ENCODE measurements at places on chromosomes 1 and 21. TPM values are rescaled to one million over a fixed set of nuclear protein-coding genes. Genes with fewer than 3 reads are reported as not detected.

The PAPPA2 gene
- 2.0 TPM for total RNA-seq

GRCh38 chr1:32773018-32773763, 44.0 kb downstream of the YARS1 start:
- peak; percentile 91 for DNase-seq

- no peak for DNase-seq
Measured at GRCh38 chr1:151885479-151885878, 23.8 kb downstream of the THEM4 start.

The KIF26B gene
- total RNA-seq, result 6.0 TPM

- no peak for DNase-seq
Measured at GRCh38 chr21:34105947-34106541, 32.7 kb downstream of the MRPS6 start.

DNA sequence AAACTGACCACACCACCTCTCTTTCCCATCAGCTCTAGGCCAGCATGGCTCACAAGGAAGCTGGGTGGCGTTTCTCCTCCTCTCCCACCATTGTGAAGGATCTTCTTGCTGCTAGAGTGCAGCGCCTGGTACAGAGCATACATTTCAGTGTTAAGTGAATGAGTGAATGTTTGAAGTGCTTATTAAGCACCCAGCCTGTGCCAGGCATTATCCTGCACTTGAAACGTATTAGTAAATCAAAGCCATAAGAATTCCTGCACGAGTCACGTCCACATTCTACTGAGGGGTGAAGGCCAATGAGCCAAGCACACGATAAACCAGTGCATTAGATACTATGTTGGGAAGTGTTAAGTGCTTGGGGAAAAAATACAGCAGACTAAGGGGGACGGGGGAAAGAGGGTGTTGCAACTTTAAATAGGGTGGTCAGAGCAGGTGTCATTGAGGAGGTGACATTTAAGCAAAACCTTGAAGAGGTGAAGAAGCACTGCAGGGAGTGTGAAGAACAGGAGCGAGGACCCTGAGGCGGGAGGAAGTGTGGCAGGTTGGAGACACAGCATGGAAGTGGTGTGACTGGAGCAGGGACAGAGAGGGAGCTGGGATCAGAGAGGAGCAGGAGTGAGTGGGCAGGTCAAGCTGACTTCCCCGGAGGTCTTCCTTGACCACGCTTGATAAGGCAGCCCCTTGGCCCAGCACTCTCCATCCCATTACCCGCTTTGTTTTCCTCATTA, 48.5 kb upstream of the LRRN2 start:
- DNase-seq, result no peak

- DNase-seq, result peak; percentile 66
Measured at GRCh38 chr21:46052703-46053651, 44.9 kb upstream of the COL6A2 start.

- DNase-seq, result no peak
Measured at GRCh38 chr1:41493117-41493536, 8.6 kb upstream of the EDN2 start.

DNA sequence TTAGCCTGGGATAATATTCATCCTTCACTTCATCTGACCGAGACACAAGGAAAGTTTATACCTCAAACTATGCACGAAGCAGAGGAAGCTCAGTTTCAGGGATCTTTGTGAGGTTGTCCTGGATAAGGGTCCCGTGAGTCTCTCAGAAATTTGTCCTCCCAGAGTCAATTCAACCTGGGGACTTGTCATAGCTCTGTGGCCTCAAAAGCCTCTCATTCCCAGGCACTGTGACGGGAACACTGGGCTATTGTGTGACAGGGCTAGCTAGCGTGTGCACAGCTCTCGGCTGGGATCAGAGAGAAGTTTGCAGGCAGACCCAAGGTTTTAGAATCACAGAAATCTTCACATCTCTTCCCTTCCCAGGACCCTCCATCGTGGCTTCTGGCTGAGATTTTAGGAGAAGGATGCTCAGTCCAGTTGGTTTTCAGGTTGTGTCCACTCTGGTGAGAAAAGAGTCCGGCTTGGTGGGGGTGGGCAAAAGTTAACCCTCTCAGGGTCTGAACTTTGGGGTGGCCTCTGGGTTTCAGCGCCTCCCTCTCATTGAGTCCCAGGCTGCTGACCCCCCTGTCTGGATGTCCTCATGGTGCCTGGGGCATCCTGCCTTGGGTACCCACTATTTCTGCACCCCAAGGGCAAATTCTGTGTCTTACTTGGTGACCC, 20.4 kb upstream of the LBR start:
- no peak for DNase-seq

DNA sequence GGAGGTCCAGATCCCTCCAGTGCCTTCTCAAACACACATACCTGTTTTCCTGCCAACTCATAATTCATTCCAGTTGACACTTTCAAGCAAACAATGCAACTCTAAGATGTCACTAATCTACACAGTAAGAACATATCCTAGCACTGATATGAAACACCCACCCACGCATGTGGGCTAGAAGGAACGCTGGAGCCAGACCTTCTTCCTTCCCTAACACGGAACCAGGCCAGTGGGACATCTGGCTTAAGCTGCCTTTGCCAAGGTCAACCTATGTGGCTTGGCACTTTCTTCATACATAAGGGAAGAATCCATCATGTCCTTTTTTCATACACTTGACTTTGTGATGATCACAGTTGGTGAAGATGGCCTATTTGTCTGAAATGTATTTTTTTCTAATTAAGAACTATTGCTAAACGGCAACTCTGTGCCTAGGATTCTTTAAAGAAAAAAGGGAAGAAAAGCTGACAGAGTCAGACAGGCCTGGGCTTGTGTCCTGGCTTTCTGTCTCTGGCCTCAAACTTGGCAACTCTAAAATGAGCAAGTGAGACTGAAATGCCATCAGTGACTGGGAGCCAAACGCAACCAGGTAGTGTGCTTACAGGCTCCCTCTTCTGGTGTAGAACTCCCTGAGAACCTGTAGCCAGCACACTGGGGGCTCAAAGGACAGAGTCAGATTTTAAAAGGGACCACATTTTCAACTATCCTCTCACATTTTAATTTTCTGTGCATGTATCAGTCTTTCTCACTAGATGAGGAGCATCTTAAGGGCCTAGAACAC, 92.6 kb upstream of the BEND5 start:
- DNase-seq, result no peak

The RPE65 gene
- not detected for total RNA-seq

DNA sequence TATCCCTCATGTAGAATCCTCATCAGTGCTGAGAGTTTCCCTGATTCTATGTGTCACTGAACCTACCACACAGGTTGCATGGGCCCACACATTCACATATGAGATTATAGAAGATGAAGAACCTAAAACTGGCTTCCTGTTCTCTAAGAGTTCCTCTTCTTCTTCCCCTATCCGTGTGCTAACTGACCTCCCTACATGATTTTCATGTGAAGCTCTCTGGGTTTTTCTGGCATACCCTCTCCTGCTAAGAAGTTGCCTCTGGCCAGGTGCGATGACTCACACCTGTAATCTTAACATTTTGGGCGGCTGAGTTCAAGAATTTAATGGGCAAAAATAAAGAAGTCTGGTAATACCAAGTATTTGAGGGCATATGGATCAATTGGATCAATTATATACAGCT, 5.5 kb upstream of the CD244 start:
- no peak for DNase-seq

The TSACC gene
- 8.3 TPM for total RNA-seq

GRCh38 chr1:76607717-76608116, 259.6 kb upstream of the ST6GALNAC5 start:
- no peak for DNase-seq

The EPHX1 gene
- 297 TPM for total RNA-seq

DNA sequence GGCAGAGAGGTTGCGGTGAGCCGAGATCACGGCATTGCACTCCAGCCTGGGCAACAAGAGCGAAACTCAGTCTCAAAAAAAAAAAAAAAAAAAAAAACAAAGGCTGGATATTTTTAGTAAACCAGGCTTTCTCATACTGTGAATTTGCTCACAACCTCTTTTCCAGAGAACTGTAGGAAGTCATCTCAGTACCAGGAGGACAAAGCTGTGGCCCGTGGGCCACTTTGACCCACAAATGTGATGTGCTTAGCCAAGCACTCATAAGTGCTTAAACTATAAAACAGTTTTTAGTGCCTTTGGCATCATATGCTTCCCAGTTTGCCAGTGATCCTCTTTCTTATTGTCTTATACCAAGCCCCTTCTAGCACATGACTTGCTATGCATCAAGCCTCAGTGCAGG, 46.5 kb downstream of the RNF11 start:
- DNase-seq, result no peak

- DNase-seq, result no peak
Measured at GRCh38 chr1:215426101-215426500, 141.0 kb upstream of the KCTD3 start.

- no peak for DNase-seq
Measured at GRCh38 chr1:54371942-54372275, 34.3 kb downstream of the SSBP3 start.

The KCNQ4 gene
- total RNA-seq, result 1.1 TPM

The HORMAD1 gene
- 0.67 TPM for total RNA-seq

GRCh38 chr1:170660281-170660713, 3.6 kb upstream of the PRRX1 start:
- DNase-seq, result no peak
